Activated CD4-positive, alpha-beta T cell treated with anti-CD3 and anti-CD28 coated beads, Interleukin-10, Interleukin-2, amounts not matched to agents 100 ng/mL and 50 ng/mL, durations not matched to agents 16 hours and 8 hours (primary cell): ENCODE measurements at places on chromosomes 5 and 9.

DNA sequence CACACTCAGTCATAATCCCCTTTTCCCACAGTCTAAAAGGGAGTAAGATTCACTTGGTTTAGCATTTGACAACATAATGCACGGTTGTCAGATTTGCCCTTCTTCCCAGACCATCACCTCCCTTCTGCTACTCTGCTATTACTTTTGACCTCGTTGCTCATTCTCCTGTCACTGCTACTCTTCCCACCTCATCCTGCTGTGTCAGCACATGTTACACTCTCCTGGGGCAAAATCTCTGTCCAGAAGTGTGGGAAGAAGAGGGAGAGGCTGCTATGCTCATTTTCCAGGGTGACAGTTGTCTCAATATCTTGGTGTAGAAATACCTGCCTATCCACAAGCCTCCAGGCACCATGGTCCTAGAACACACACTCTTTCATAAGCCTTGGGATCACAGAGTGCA is 449.9 kb upstream of the PIK3R1 start:
- no peak for DNase-seq

DNA sequence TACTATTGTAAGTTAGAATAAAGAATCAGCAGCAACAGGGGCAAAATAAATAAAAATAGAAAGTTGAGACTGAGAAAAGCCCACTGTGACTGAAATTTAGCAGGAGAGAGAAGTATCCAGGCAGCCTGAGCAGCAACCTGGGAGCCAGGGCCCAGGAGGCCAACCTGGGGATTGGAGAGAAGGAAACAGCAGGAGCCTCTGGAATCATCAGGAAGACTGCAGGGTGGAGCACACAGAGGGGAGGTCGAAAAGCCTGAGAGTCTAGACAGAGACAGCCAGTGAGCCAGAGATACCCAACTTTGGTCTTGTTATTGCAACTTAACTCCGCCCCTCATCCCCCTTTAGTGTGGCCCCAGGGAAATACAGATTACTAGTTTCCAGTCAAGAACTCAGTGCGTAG is 98.6 kb downstream of the SLC1A3 start:
- DNase-seq: no peak

DNA sequence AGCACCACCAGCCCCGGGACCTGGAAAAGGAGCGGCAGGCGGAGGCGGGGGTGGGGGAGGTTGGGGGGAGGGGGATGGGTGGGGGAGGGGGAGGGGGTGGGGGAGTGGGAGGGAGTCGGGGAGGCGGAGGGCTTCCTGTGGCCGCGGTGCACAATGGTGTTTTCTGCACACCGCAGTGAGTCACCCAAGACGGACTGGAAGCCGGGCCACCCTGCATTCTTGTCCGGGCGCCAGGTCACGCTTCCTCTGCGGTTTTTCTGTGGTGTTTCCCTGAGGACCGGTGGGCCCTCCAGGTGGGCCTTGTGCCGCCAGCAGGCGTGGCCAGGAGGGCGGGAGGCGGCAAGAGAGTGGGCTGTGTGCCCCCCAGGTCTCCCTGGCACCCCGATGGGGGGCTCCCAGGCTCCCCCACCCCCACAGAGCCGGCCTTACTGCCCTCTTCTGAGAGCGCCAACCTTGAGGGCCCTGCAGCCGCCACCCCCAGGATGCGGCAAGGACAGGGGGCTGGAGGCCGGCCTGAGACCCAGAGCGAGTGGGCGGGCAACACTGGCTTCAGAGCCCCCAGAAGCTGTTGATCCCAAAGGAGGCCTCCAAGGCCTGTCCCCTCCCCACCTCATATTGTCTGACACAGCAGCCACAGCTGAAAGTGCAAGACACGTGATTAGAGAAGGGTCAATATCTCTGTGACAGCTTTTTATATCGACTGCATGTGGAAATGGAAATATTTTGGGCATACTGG is 11.1 kb downstream of the EXD3 start:
- peak; percentile 71 for DNase-seq

DNA sequence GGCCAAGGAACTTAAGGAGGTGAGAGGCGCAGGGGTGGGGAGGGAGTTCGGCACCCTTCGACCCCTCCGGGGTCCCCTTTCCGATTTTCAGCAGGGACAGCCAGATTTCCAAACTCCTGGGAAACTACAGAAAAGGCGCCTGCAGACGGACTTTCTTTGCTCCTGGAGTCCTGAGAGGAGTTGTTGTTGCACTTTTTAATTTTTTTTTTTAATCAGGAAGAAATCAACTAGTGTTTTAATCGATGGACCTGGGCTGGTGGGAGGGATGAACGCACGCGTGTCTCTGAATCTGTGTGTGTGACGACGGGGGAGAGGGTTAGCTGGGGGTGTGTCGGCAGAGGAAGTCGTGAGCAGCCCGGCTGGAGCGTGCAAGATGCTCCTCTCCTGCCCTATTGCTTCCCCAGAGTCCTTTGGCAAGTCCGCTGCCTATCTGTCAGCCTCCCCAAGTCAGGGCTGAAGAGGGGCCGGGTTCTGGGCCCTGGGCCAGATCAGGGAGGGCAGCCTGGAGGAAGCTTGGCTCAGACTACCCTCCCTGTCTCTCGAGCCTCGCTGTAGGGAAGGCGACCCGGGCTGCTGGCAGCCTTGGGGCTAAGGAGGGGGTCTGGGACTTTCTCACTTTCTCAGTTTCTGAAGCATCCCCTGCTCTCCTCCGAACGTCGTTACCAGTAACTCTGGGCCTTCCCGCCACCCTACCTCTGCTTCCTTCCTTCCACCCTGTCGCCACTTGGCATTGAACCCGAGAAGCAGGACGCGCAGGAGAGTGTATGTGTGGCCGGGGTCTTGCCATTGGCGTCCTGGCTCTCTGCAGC is 731 bp downstream of the PRR16 start:
- DNase-seq: no peak

DNA sequence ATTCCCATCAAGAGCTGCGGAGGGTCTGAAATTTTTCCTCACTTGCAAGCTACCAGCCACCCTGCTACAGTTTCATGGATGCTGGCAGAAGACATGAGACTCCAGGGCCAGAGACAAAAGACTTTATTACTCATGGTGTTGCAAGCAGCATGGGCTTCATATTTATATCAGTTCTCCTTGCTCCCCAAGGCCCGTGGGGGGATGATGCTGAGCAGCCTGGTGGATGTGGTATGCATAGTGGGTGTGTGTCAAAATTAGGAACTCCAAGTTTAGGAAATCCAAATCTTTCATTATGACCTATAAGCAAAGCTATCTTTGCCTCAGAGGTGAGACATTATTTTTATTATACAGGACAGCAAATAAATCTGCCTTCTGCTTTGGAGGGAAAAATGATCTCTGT is 105.7 kb upstream of the ALDH1B1 start:
- no peak for DNase-seq

DNA sequence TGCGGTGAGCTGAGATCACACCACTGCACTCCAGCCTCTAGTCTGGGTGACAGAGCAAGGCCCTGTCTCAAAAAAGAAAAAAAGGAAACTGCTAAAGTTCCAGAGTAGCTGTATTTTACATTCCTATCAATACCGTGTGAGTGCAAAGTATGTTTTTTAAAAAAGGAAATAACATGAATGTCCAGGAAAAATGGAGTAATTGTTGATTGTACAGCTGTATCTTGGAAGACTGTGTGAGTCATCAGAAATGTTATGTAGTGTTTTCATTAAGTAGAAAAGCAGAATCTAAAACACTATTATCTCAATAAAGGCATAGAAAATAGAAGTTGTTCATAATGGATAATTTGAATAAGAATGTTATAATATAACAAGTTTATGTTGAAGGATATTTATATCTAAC is 53.9 kb downstream of the ZCCHC7 start:
- DNase-seq: no peak

- no peak for DNase-seq
Observed at GRCh38 chr5:135033901-135034235, at the start of gene PITX1. Gene PITX1, minus strand, starts transcription at chr5:135034228. Its CDS starts 347 bp downstream, at chr5:135033881.

GRCh38 chr5:50791813-50792212 is 125.4 kb downstream of the PARP8 start:
- DNase-seq: no peak

DNA sequence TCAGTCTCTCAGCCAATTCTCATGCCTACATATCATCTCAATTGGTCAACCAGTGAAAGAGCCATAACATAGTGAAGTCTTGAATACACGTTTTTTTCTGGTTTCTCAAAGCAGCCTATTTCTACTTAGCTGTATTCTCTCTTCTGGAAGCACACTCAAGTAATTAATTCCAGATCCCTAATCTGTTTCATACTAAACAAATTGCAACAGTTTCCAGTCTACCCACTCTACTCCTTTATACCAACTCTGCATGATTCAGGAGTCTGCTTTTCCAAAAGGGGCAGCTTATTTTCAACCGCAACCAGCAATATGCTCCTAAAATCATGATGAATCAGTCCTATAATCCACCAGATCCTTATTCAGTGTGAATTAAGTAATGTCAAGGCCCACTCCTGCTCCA is 211.7 kb downstream of the TLE1 start:
- DNase-seq: no peak

GRCh38 chr5:36691696-36692371 is 85.4 kb downstream of the SLC1A3 start:
- no peak for DNase-seq

- no peak for DNase-seq
Observed at GRCh38 chr5:138926688-138927448, 51.7 kb upstream of the LRRTM2 start.

DNA sequence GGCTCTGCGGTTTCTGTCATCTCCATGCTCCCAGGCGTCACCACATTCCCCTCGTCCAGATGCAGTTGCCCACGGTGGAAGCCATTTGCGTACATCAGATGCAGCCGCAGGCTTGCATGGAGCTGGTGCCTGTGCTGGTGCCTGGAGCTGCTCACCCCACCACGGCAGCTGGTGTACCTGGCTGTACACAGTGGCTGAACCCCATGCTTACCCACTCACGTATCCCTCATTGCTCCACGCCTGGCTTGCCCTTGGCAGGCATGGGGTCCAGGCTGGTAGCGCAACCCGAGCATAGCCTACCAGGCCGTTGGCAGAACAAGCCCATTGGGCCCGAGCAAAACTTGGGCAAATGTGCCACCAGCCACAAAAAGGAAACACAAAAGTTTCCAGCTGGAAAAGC is 159.5 kb downstream of the GHR start:
- DNase-seq: no peak

GRCh38 chr5:83972236-83972635 is 251.6 kb upstream of the HAPLN1 start:
- no peak for DNase-seq

DNA sequence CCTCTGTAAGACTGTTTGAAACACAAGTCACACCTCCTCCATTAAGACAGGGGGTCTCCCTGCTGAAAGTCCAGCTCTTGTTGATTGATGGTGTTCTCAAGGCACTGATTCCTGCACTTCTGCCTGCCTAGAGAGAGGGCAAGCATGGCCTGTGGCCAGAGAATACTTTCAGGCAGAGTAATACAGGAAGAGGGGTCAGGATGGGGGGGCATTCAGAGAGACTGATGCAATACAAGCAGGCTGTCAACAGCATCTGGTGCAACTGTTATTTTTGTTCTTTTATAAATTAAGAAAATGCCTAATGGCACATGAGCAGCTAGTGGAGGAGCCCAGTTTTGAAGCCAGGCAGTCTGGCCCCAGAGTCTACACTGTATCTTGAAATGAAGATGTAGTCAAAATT is 302.2 kb downstream of the DIRAS2 start:
- no peak for DNase-seq

- DNase-seq: no peak
Observed at GRCh38 chr5:60805463-60805862, 38.6 kb downstream of the ELOVL7 start.

DNA sequence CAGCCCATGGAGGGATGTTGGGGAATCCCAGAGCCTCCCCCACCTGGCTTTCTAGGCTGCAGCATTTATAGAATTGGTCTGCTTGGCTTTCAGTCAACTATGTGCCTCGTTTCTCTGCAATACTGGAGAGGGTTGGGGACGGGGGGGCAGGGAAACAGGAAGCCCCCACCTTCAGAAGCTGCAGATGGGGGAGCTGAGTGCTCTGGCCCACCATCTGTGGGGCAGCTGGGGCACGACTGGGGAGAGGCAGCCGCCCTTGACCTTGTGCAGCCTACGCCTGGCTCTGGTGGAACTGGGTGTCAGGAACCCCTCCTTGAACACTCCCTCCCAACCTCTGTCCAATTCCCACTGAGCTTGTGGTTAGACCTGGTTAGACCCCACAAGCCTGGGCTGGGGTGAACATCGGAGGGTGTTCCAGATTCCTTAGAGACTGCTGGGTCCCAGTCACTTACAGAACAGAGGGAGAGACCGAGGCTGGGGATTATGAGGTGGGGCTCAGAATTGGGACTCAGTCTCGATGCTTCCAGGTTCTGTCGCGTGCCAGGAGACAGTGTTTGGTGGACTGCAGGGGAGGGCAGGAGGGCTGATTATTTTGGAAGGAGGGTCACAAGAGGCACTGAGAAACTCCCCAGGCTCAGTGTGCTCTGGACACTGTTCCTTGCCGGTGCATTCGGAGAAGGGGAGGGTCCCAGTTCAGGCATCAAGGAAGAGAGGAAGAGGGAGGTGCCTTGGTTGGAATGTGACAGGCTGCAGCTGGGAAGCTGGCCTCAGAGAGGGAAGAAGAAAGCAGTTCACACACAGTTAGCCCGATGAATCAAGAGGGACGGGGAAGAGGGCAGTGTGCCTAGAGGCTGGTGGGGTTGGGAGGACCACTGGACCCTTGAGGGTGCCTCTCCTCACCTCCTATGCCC is 25.6 kb downstream of the COL27A1 start:
- DNase-seq: no peak

GRCh38 chr5:132439521-132440089 is 51.0 kb downstream of the IRF1 start:
- DNase-seq: no peak

DNA sequence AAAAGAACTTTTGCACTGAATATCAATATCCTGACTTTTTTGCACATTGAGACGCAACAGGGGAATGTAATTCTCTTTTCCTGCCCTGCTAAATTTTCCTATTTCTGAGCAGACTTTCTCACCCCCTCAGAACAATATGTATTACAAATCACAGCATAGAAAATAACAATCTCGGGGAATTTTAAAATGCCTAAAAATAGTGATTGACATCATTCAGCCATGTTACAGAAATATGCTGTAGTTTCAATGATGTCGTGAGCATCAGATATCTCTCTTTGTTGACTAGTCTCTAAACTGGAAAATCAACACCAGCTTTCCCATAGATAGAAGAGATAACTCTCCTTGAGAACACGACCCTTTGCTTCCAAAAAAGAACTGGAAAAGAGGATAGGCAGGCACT is 166.7 kb downstream of the ZDHHC21 start:
- no peak for DNase-seq
